ENCODE measurements at places on chromosomes 1 and 21.
A peak's percentile ranks its signal among the peaks of the same experiment; 100 is the strongest.

DNA sequence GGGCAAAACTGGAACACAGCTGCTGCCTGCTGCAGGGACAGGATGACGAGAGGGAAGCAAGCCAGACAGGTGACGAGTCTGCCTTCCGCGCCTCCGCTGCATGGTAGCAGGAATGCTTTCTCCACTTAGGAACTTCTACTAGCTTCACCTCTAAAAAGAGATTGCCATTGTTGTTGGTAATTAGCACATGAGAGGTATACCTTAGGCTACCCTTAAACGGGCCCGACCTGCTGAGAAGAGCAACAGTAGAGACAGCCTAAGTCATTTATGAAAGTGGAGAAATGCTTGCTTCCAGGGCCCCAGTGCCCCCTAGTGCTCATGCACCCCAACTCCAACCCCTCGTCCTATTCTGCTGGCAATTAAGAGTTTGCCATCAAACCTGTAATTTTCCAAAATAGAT is 96.9 kb upstream of the AKT3 start:
- DNase-seq: no peak

- peak; percentile 41 for DNase-seq
These were observed 323.0 kb upstream of the PLD5 start for GRCh38 chr1:242847390-242847993.

GRCh38 chr1:88701275-88701674 is 17.2 kb downstream of the PKN2 start:
- no peak for DNase-seq

GRCh38 chr1:198019126-198019525 is 102.0 kb downstream of the LHX9 start:
- no peak for DNase-seq

- no peak for DNase-seq
These were observed 21.2 kb downstream of the ZNF697 start for GRCh38 chr1:119626841-119627240.

GRCh38 chr1:44515416-44515815 is 110.4 kb downstream of the RNF220 start:
- DNase-seq: no peak

DNA sequence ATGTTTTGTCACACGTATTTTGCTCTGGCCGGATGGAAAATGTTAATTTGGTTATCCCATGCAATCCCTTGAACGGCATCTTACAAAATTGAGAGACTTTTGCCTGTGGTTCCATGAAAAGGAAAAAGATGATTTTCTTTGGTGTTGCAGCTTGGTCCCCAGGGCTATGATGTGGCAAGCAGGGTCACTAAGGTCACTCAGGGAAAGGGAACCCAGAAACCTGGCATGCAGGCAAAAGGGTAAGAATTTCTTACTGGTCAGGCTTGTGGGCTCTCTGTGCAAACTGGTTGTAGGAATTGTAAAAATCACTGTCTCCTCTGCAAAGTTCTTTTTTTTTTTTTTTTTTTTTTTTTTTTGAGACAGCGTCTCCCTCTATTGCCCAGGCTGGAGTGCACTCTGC is 48.4 kb upstream of the NBPF3 start:
- no peak for DNase-seq

Data from neuronal stem cell (in vitro differentiated cells).